ENCODE measurements at places on chromosomes 5 and 9.

DNA sequence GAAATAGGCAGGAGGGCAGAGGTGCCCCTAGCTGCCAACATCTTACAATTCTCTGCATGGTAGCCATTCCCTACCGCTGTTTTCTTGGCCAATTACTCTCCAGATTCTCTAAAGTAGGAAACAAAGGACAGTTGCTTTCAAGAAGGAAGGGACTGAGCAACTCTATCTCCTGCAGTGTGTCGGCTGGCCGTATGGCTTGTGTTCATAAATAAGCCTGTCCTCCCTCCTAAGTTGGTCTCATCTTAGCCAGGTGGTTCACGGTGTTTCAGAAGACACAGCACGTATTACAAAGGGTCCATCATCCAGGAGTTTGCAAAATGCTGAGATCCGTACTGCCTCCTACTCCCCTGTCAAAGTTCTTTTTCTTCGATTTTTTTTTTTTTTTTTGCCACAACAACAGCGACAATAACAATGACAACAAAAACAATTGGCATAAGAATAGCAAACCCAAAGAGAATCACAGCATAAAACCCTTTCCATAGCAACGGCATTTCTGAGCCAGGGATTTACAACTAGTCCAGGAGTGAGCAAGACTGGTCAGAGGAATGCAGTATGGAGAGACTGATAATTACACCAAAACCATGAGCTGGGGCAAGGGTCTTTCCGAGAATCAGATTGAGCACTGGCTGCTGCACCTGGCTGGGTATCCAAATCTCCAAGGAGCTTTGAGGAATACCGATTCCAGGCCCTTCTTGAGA lies 212.8 kb downstream of the SLIT3 start:
- DNase-seq = no peak

GRCh38 chr5:68148096-68148495 lies 67.5 kb upstream of the PIK3R1 start:
- no peak for DNase-seq

DNA sequence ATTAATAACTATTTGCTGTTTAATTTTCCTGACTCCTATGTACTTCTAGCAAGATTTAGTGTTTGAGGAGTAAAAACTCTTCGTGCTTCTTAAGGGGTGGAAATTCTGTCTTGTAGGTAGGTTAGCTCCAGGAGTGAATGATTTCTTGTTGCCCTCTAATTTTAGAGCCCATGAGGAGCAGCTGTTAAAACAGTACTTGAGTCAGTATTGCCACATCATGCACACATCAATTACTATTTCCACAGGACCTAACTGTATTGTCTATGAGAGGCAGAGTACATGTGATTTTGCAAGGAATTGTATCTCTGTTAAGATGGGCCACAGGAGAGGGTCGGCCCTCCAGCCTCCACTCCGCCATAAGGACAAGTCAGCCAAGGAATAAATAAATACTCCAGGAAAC lies 91.2 kb downstream of the PDZD2 start:
- no peak for DNase-seq

DNA sequence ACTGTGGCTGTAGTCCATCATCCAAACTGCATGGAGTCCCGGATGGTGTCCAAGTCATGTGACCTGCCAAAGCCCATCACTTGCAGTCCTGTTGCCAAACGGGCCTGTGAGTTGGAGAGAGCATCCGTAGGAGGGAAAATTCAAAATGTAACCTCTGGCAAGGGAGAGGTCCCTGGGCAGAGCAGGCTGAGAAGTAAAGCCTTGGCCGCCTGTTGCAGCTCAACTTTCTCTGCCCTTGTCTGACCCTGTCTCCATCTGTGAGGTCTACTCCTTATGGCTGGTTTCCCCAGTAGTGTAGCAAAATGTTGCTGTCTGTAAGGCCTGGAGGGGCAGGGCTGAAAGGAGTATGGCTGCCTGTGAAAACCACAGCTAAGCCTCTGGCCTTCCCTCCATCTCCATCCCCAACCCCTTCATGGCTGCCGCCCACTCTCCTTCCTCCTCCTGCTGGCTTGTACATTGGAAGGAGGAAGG lies 163.5 kb downstream of the SEMA6A start:
- DNase-seq = no peak

- no peak for DNase-seq
Measured at GRCh38 chr5:159891371-159891770, 24.9 kb upstream of the ADRA1B start.

DNA sequence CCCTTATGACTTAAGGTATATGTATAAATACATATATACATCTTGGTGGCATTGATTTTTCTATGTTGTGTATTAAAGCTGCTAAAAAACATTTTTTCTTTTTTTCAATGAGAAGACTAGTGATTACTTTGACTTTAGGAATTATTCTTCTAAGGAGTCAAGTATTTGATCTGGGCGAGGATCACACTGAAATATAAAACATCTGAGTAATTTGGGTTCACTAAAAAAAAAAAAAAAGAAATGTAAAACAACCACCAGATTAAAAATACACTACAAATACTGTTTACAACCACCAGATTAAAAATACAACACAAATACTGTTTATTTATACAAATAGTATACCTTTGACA lies 9.0 kb downstream of the UBAP1 start:
- DNase-seq = no peak

DNA sequence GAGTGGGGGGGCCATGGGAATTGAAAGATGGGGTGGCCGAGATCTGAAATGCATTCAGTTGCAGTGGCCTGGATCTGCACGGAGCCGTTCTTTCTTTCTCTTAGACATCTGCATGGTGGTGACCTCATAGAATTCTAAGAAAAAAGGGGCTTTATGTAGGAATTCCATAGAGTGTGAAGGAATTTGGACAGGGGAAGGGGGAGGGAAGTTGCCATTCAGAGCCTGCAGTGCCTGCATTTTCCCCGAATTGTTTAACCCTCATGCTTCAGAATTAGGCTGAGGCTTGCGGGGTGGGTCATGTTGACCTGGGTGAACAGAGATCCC lies 4.9 kb downstream of the NEK6 start:
- no peak for DNase-seq
